HL-60 (cell line): ENCODE measurements at places on chromosomes 6 and 20.

- no peak for DNase-seq
These were observed 24.0 kb upstream of the GRM4 start for GRCh38 chr6:34169897-34170296.

DNA sequence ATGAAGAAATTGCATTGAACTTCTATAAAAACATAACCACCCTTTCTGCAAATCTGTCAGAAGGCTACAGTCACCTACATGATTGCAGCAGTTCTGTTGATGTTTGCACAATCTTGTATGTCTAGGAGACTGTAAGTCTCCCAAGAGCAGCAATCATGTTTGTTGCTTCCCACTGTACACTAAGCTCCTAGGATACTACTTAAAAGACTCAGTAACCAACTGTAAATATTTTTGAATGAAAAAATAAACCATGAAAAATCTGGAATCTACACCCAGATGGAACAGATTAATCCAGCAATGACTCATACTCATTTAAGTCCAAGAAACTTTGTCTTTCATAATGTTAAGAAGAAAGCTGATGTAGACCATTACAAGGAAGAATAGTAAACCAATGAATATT lies 168.5 kb upstream of the ATXN1 start:
- no peak for DNase-seq

GRCh38 chr6:103000688-103001087 lies 1607.2 kb downstream of the GRIK2 start:
- DNase-seq: no peak

DNA sequence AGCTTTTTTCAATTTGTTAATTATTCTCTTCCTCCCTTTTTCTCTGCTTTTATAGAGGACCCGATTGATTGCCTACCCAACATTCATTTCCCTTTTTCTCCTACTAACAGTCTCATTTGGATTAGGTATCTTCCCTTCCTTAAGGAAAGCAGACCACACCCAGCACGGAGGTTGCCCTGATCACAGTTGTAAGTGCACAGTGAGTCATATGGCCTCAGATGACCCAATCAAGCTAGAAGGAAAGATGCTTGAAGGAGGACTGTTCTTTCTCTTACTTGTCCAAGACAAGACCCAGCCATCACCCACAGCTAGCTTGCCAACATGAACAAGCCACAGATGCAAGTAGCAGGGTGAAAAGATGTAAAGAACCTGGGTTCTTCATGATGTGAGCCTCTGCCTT lies 518.6 kb downstream of the PKHD1 start:
- DNase-seq: no peak

- no peak for DNase-seq
These were observed 75.2 kb downstream of the KIF6 start for GRCh38 chr6:39649996-39650395.

- DNase-seq: no peak
These were observed 24.7 kb downstream of the KCNK17 start for GRCh38 chr6:39289490-39289889.

DNA sequence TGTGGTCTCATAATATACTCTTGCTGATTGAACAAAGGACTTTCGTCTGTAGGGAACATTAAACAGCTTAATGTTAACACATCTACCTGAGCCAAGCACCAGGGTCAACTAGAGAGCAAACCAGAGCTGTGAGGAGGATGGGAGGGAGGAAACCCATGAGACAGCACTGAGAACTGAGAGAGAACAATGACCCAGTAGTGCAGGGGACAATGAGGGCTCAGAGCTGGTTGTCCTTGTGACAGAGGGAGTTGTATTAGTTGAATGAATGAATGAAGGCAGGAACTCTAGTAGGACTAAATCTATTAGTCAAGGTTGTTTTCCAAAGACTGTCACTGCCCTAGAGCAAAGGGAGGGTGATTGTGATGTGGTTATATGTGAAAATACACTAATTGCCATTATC lies 28.2 kb upstream of the GSTA4 start:
- no peak for DNase-seq

DNA sequence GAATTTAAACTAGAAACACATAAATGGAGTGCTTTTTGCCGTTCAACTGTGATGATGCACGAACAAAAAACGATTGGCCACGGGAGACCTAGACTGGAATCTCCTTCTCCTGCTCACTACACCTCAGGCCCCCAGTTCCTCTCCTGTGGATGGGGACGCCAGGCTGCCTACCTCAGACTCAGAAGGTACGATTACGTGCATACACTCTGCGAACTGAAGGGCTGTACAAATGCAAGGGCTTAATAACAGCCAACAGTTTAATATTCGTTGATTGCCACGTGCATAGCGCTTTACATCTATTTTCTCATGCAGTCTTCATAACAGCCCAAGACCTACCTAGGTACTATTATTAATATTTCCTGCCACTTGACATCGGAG lies 495 bp upstream of the ARMC2 start:
- DNase-seq: no peak

DNA sequence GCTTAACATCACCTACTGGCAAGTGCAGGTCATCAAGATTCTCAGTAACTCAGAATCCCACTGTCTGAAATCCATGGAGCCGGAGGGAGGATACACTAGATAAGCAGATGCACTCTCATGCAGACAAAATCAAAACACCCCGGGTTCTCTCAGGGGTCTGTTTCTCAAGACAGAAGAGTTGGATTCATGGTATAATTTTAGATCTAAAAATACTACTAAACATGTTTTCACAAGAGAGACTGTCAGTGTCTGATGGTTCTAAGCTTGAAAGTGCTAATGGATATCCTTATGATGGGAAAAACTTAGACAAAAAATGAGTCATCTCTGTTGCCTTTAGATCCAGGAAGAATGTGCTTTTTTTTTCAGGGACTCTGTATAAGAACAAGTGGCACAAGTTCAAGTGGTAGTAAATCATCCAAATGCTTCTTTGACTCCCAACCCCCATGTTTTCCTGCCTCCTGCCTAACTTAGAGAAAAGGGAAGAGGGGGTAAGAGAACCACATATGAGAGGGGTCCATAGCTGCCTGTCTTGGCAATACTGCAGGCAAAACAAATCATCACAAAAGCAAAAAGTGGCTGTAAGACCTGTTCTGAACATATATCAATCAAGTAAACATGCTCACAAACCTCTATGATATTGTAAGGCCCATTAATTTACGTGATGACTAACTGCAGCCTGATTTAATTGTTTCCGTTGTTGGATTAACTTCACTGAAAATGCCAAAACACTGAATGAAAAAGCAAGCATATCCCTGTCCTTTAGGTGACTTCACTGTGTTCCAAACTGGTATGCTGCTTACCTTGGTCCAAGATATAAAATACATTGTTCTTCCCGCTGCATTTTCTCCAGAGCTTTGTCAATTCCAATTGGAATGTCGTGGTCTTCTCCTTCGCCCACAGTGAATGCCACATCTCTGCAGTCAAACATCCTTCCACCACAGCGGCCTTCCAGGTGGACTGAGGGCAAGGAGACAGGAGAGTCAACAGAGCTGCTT lies 84.0 kb upstream of the TULP1 start:
- no peak for DNase-seq

- DNase-seq: no peak
These were observed 22.0 kb upstream of the CCDC167 start for GRCh38 chr6:37521674-37522073.

DNA sequence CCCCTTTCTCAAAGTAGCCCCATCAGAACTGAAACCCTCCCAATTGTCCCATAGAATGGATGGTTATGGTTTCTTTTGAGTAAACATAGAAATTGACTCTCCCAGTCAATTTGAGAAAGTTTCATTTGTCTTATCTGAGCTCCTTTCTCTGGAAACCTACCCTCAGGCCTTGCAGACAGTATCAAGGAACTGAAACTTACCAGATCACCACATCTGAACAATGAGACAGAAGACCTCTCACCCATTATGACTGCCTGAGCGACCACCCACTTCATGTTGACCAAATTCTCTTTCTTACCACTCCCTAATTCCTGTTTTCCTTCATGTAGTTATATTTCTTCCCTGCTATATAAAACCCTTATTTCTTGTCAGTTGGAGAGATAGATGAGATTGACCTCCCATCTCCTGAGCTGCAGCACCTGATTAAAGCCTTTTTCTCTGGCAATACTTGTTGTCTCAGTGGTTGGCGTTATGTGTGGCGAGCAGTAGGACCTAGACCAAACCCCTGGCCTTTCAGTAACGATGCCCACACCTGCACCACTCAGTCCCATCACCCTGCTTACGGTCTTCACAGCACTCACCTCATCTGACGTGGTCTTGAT lies 138.9 kb downstream of the ZNF217 start:
- DNase-seq: no peak

GRCh38 chr6:56714273-56714672 lies 71.6 kb upstream of the DST start:
- no peak for DNase-seq

GRCh38 chr20:34943808-34944567 lies 11.6 kb downstream of the GSS start:
- DNase-seq: no peak

DNA sequence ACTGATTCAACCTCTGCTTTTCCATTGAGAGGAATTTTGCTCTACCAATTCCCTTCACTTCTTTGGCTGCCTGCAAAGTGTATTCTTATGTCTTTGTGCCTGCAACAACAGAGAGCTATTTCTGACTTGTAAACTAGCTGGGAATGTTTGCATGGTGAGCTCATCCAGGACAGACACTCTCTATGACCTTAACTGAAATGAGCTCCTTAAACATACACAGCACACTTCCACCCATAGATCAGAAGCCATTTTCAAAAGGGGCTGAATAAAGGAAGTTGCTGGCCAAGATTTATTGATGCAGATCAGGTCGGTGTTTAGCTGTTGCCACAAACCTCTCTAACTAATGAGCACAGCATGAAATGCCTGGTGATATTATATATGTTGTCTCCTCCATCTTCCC lies 377.7 kb downstream of the BTBD9 start:
- no peak for DNase-seq

DNA sequence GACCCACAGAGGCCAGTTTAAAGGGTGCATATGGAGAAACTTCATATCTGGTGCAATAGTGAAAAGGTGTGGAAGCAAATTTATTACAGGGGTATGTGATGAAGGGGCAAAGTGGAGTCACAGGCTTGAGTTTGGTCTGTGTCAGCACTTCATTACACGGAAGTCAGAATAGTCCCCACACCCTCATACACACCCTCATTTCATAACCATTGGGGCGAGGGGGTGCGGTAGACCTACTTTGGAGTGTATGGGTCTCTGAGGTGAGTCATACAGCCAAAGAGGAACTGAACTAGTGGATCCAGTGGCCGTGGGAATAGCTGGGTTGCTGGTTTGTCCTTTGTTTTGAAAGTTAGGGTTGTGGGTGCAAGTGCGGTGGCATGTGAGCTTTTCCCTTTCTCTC lies 3.3 kb downstream of the TM9SF4 start:
- peak; percentile 98 for DNase-seq
